ENCODE measurements at places on chromosomes 1 and 21. TPM values are rescaled to one million over a fixed set of nuclear protein-coding genes. Genes with fewer than 3 reads are reported as not detected.

GRCh38 chr1:203522237-203522636 lies 28.3 kb downstream of the OPTC start:
- no peak for DNase-seq

- DNase-seq: peak; percentile 76
These were observed 19.7 kb downstream of the CDK18 start for GRCh38 chr1:205523891-205524793.

GRCh38 chr1:1429671-1430073 lies 5.8 kb upstream of the VWA1 start:
- DNase-seq: no peak

DNA sequence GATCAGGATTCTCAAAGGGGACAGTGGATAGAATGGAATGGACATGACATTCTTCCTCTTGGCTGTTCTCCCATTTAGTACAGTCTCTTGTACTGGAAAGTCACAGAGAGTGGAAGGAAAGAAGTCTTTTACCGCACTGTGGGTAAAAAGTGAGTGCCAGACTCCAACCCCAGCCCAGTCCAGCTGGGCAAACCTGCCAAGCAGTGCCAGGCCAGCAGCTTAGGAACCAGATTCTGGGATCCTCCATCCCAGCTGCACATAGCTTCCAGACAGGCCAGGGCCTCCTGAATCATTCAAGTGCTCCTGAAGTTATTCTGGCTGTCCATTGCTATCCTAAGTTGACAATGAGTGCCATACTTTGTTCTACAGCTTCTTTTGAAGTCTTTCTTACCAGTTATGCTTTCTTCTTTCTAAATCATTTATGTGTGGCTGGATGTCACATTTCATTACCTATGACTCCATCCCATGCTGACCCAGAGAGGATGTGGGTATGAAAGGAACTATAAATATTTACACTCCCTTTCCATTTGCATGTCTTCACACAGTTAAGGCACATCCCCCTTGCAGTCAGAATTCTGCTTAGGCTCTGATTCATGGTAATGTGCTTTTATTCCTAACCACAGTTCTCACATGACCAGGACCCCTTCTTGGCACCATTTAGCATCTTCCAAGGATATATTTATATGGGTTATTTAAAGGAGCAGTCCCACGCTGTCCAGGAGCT lies 88.9 kb downstream of the AK5 start:
- no peak for DNase-seq

- DNase-seq: no peak
These were observed 14.4 kb upstream of the ZFYVE9 start for GRCh38 chr1:52127181-52128180.

DNA sequence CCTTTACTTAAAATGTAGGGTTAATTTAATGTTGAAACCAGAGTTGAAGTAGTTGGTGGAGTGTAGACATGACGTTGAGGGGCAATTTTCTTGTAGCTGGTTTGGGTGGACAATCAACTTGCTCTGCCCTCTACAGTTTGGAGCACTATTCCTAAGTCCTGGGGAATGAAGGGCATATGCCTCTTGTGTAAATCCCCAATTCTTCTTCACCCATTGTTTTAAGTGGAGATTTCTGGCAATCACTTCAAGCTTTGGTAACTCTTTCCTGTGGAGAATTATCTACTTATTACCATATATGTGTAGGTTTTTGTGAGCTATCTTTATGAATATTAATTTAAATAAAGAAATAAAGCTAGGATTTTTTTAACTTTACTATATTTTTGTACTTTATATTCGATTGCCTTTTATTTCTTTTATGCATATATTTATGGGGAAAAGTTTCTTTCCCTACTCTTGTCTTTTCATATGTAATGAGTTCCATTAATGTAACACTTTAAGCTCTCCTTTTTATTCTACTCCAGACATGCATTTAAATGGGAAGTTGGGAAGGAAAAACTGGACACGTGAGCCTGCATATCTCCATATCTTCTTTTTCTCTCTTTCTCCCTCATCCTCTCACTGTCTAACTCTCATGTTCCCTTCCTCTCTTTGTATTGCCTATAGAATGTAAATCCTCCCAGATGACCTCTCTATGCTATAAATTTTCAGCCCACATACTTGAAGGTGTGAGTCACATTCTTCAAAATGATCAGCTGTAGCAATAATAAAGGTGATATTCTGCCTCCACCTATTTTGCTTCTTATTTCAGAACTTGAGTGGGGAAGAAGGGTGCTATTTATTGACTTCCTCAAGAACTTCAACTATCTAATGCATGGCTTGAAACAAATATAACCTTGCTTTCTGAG lies 276.7 kb downstream of the PTPRC start:
- no peak for DNase-seq

- DNase-seq: no peak
These were observed 35.8 kb upstream of the PRSS38 start for GRCh38 chr1:227779685-227780084.

DNA sequence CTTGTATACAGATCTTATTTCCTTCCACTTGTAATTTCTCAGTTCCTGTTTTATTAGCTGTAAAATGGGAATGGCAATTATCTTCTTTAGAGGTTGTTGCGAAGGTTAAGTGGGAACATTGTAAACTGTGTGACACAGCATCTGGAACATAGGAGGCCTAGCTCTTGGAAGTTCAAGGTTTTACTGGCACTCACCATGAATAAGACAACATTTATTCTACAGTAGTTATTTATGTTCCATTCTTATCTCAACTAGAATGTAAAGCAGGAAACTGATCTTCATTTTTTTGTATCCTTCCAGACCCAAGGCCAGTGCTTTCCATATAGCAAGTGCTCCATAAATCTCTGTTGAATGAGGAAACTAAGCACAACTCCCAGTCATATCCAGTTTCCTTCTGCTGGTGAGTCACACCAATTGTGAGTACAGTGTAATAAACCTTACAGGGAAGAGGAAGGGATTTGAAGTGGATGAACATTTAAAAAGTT lies 1.4 kb downstream of the BCL10 start:
- no peak for DNase-seq

DNA sequence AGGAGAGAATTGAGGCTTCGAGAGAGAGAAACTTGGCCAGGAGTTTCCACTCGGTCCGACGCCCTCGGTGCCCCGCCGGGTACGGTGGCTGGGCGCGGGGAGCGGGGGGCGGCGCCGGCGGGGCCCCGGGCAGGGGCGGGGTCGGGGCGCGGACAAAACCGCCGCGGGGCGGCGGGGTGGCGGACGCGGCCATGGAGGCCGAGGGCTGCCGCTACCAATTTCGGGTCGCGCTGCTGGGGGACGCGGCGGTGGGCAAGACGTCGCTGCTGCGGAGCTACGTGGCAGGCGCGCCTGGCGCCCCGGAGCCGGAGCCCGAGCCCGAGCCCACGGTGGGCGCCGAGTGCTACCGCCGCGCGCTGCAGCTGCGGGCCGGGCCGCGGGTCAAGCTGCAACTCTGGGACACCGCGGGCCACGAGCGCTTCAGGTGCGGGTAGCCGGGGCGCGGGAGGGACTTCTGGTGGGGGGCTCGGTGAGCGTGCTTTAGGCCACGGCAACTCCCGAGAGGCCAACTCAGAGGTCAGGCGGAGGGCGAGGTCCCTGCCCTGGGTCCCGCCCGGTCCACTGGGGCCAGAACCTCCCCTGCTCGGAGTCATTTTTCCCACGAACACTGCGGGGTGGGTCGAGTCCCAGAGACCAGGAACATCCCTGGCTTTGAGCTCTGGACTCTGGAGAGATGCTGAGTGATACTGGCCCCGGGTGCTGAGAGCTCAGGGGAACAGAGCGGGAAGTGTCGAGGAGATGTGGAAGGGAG lies 431 bp downstream of the RAB42 start:
- no peak for DNase-seq

- DNase-seq: peak; percentile 68
These were observed 45.9 kb downstream of the COQ8A start for GRCh38 chr1:226985839-226986463.

DNA sequence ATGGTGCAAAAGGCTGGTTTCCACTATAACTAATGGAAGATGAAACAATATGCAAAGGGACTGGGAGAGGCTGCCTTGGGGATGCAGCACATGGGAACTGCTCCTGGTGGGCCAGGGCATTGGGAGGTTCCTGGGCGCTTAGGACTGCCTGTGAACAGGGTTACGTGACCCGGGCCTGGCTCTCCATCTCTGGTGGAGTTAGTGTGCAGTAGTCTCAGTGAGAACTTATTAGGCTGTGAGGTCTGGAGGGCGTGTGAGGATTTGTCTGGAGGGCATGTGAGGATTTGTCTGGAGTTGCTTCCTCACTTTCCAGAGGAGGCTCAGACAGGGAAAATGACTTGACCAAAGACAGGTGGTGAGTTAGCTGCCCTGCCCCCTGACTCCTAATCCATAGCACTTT lies 1.5 kb upstream of the ETV3L start:
- DNase-seq: no peak

- peak; percentile 63 for DNase-seq
These were observed 29.5 kb upstream of the ECE1 start for GRCh38 chr1:21319447-21320407.

DNA sequence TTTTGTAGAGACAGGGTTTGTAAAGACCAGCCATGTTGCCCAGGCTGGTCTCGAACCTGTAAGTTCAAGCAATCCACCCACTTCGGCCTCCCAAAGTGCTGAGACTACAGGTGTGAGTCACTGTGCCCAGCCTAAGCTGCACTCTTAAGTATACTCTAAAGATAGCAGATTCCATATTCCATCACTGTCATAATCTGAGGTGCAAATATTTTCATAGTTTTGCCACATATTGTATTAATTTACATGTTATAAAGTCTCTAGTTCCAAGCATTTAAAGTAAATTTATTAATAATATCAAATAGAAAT lies 121.3 kb downstream of the HFM1 start:
- DNase-seq: no peak

- no peak for DNase-seq
These were observed 53.1 kb upstream of the HMCN1 start for GRCh38 chr1:185681034-185681633.

- DNase-seq: no peak
These were observed 42.1 kb downstream of the PARP1 start for GRCh38 chr1:226365831-226366231.

GRCh38 chr1:244665771-244666217 lies 12.9 kb downstream of the DESI2 start:
- DNase-seq: no peak

DNA sequence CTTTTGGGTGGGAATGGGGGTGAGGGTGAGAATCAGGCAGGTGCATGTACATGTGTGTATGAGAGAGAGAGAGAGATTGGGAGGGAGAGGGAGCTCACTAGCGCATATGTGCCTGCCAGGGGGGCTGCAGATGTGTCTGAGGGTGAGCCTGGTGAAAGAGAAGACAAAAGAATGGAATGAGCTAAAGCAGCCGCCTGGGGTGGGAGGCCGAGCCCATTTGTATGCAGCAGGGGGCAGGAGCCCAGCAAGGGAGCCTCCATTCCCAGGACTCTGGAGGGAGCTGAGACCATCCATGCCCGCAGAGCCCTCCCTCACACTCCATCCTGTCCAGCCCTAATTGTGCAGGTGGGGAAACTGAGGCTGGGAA lies 95.0 kb downstream of the EPHB2 start:
- no peak for DNase-seq

- no peak for DNase-seq
These were observed 13.6 kb upstream of the CEP85 start for GRCh38 chr1:26220199-26220912.

The RIMS3 gene
- 1.6 TPM for total RNA-seq

The SPRR2B gene
- not detected for total RNA-seq

The NBPF6 gene
- not detected for total RNA-seq

The TNFRSF4 gene
- total RNA-seq: 1.4 TPM

The PER3 gene
- total RNA-seq: 15.4 TPM

The TRIM17 gene
- total RNA-seq: 0.38 TPM

Data from Right ventricle myocardium inferior (tissue), 1 donor.